ENCODE measurements at places on chromosomes 3 and 15.

DNA sequence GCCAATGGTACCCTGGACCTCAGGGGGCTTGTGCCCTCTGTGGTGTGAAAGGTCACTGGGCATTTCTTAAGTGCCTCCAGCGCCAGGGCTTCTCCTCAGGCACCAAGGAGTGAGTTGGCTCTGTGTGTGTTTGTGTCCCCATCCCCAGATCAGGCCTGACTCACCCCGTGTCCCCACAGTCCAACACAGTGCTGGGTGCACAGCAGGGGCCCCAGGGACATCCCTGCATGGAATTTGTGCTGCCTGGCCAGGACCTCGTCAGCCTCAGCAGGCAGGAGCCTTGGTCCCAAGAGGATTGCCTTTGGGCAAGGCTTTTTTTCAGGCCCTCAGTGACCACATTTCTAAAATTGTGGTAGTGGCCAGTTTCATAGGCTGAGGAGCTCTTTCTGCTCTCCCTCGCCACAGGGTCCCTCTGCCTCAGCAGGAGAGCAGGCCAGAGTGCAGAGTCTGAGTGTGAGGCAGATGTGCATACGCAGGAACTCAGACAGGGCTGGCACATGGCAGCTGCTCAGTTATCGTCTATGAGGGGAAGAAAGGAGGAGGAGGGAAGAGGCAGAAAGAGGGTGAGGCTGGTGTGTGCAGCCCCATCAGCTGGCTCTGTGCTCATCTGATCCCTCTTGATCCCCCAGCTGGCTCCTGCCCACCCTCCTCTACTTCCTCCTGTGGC is 215.6 kb downstream of the RPLP1 start:
- peak; percentile 11 for DNase-seq

DNA sequence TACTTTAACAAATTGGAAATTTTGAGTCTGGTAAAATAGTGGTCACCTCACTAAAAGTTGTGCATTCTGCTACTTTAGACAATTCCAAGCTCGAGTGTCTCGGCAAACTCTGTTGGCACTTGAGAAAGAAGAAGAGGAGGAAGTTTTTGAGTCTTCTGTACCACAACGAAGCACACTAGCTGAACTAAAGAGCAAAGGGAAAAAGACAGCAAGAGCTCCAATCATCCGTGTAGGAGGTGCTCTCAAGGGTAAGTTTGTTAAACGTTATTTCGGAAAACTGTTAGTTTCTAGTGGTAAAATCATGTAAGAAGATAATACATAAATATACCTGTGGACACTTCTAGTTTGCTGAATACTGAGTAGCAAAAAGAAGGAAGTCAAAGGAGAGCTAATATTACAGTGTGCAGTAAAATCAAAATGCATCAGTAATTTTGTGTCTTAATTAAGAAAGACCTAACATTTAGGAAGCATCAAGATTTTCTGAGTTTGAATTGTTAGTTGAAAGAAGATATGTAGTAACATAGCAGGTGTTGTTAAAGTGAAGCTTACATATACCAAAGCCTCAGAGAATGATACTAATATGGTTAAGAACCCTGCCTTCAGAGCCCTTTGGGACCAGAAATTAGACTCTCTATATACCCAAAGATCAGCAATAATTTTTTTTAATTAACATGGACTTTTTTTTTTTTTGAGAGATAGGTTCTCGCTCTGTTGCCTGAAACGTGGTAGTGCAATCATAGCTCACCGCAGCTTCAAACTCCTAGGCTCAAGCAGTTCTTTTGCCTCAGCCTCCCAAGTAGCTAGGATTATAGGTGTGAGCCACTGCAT is 23.0 kb downstream of the BUB1B start:
- DNase-seq: no peak

GRCh38 chr3:51243924-51244323 is 141.2 kb upstream of the MANF start:
- no peak for DNase-seq

DNA sequence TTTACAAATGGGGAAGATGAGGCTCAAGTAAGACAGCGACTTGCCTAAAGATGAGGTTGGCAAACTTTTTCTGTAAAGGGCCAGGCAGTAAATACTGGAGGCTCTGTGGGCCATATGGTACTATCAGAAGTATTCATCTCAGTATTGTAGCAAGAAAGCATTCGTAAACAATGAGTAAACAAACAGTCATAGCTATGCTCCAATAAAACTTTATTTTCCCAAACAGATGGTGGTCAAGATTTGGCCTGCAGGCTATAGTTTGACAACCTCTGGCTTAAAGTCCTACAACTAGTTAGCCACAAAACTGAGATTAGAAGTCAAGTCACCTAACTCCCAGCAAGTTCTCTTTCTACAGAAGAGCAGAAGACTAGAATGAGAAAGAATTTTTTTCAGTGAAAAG is 177.0 kb upstream of the NECTIN3 start:
- DNase-seq: no peak

DNA sequence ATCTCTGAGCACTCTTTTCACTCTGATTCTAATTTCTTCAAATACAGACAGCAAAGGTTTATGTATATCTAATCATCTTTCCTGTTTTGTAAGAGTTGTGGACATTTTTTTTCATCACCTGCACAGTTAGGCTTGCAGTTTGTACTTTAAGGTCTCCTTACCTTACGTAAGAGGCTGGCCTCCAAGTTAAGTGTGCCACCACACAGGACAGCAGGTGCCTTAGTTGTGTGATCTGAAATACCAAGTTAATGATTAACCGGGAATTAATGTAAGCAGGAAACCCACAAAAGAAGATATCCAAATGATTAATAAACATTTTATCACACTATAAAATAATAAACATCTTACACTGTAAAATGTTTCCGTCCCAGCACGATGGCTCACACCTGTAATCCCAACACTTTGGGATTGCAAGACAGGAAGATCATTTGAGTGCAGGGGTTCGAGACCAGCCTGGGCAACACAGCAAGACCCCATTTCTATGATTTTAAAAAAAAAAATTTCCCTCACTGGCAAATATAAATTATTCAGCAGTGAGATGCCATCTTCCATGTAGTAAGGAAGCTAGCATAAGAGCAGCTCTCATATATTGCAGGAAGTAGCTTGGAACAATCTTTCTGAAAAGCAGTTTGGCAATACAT is 87.7 kb upstream of the LIMD1 start:
- no peak for DNase-seq

- DNase-seq: no peak
Measured at GRCh38 chr3:15551902-15552301, 30.4 kb upstream of the COLQ start.

DNA sequence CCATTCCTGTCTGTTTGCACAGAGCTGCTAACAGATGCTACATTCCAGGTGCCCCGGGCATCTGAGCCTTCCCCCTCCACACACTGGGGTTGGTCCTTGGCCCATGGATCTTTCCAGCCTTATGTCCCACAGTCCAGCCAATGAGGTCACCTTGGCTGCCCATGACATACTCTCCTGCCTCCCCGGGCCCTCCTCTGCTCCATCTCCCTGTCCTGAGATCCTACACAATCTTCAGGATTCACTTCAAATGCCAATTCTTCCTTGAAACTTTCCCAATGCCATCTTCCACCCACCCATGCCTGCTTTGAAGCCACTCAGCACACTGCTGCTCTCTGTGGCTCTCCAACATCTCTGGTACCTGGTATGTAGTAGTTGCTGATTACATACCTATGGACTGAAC is 4.3 kb downstream of the CHRNA3 start:
- DNase-seq: no peak

- no peak for DNase-seq
Measured at GRCh38 chr3:146975476-146975875, 370.3 kb upstream of the PLSCR5 start.

GRCh38 chr15:48582452-48583247 is 62.9 kb downstream of the FBN1 start:
- DNase-seq: no peak

- peak; percentile 55 for DNase-seq
Measured at GRCh38 chr3:140843656-140844055, 98.0 kb upstream of the SLC25A36 start.

GRCh38 chr15:101286471-101287114 is 8.5 kb downstream of the SNRPA1 start:
- no peak for DNase-seq

- DNase-seq: no peak
Measured at GRCh38 chr3:129687586-129688125, 81.2 kb upstream of the PLXND1 start.

- no peak for DNase-seq
Measured at GRCh38 chr3:54358316-54358715, 236.0 kb downstream of the CACNA2D3 start.

- no peak for DNase-seq
Measured at GRCh38 chr3:146221276-146221675, 29.6 kb downstream of the PLSCR4 start.

- no peak for DNase-seq
Measured at GRCh38 chr3:44415421-44415820, 62.0 kb downstream of the ZNF445 start.

GRCh38 chr3:120637851-120638559 is 41.9 kb downstream of the NDUFB4 start:
- no peak for DNase-seq

DNA sequence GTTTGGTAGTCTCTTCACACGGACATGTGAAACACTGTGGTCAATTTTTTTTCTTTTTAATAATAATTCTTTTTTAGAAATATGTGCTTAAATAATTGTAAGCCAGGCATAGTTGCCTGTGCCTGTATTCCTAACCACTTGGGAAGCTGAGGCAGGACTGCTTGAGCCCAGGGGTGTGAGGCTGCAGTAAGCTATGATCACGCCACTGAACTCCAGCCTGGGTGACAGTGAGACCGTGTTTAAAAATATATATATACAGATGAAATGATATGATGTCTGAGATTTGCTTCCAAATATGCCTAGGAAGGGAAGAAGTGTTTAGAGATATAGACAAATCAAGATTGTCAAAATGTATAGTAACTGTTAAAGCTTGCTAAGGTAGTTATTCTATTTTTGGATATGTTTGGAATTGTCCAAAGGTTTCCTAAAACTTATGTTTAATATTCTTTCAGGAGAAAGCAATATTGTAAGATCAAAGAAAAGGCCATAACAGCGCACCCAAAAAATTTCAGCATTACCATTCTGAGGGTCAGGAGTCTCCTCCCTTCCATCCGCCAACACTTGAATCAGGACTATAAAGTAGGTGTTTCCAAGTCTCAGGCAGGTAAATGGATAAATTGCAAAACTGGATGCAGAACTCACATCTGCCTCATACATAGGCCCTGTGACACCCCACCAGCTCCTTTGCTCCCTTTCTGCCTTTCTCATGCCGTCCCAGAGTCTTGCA is 532 bp upstream of the SELENOT start:
- DNase-seq: no peak

DNA sequence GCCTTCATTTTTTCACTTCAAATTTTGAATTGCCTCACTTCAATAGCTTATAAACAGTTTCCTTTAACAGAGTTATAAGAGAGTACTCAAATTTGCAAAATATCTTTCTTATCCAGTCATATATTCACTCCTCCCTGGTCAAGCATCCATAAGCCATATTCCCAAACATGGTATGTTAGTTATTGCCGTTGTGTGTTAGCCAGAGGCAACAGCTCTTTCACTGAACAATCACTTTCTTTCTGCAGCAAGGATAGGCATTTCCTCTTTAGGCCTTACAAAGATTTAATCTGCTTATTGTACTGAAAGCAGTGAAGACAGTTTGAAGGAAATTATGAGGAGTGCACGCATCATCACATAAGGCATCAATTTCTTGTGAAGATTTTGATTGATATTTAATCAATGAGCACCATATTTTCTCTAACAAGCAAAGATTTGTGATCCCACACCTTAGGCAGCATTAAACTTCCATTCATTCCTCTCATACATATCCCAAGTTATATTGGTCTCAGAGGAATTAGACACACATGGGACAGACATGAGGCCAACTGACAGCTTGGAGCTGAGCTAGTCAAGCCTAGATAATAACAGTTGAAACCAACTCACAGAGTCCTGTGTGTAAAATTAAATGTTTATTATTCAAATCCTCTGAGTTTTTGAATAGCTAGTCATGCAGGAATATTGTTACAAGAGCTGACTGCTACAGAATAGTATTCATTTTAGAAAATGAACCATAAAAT is 80.0 kb upstream of the EPHA6 start:
- no peak for DNase-seq

DNA sequence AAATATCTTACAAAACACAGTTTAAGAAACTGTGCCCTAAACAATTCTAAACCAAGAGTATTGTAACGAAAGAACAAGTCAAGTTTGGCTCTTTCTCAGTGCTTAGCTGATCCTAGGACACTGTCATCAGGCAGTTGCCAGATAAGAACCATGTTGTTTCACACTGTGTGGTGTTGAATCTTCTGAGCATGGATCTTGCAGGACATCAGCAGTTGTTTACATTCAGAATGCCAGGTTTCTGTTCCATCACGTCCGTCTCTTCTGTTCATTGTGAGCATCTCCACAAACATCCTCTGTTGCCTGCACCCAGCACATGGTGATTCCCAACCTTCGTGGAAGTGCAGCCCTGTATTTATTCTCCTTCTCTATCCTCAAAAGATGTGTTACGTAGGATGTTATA is 67.9 kb downstream of the DCUN1D1 start:
- DNase-seq: no peak

DNA sequence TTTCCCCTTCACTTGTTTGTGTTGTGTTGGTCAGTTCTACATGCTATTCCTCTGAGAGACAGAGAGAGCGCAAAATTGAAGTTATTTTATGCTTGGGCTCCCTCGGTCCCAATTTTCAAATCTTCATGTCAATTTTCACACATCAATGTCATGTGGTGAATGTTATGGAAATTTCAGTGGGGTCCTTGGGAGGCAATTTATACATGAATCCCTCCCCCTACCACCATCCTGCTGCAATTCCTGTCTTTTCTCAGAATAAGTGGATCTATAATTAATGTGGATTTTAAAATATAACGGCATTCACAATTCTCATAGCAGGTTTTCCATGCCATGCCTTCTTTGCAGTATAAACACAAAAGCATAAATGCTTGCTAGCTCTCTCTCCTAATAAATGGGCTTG is 499.9 kb downstream of the MCTP2 start:
- DNase-seq: no peak

GRCh38 chr15:51652084-51652668 is 29.1 kb upstream of the SCG3 start:
- DNase-seq: no peak

DNA sequence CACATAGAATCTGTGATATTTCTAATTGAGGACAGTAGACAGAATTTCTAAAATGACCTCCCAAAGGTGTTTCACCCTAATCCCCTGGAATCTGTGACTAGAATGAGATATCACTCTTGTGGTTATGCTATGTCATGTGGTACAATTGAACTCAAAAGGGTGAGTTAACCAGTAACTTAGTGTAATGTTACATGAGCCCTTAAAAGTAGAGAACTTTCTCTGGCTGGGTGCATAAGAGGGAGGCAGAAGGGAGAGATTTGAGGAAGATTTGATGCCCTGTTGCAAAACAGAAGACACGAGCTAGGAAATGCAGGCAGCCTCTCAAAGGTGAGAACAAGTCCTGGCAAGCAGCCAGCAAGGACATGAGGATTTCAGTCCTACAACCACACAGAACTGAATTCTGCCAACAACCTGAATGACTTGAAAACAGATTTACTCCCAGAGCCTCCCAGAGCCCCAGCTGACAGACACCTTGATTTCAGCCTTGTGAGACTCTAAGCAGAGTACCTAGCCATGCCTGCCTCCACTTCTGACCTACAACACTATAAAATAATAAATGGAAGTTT is 160.3 kb downstream of the MTHFS start:
- DNase-seq: no peak

- no peak for DNase-seq
Measured at GRCh38 chr15:44132057-44132456, 63.0 kb downstream of the FRMD5 start.
